Panc1 (cell line): ENCODE measurements at places on chromosomes 2 and 18.

GRCh38 chr2:164779383-164780057 is 62.1 kb downstream of the COBLL1 start:
- DNase-seq: no peak

- no peak for DNase-seq
Observed at GRCh38 chr2:32990556-32990955, 43.8 kb downstream of the LTBP1 start.

- DNase-seq: no peak
Observed at GRCh38 chr2:81981585-81981984, 1677.0 kb upstream of the LRRTM1 start.

DNA sequence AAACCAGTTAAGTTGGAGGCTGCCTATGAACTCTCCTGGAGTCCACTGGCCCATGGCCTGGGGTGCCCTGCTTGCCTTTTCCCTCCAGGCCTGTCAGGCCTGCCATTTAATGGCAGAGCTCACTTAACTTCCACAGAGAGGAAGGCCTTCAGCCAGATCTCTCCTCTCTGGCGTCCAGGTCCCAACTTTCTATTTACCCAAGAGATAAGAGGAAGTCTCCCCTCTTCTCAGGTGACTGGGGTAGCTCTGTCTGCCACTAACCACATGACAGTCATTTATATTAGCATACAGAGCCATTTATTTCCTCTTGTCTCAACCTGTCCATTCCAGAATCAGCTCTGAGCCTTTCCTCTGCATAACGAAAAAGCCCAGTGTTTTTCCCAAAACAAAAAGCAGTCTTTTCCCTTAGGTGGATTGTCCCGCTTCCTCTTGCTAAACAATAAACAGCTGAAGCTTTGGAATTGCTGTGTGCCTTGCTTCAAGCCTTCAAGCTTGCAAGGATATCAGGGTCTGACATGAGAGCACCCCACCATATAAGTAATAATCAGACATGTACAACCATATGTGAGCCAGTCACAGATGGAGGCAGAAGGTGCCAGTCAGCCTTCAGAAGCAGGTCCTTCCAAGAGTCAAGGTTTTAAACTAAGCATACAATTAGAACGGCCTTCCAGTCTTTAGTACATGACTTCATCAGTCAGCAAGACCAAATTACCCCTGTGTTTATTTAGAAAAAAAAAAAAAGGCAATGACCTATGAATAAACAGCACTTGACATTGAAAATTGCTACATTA is 71.2 kb upstream of the STPG4 start:
- DNase-seq: no peak

DNA sequence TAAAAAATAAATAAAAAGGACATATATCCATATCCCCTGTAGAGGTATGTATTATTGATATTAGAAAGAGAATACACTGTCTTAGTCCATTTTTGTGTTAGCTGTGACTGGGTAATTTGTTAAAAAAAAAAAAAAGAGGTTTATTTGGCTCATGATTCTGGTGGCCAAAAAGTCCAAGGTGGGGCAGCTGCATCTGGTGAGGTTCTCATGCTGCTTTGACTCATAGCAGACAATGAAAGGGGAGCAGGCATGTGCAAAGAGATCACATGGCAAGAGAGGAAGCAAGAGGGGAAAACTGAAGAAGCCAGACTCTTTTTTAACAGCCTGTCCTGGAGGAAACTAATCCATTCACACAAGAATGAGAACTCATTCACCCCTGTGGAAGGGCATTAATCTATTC is 101.6 kb upstream of the MAP4K3 start:
- DNase-seq: no peak

DNA sequence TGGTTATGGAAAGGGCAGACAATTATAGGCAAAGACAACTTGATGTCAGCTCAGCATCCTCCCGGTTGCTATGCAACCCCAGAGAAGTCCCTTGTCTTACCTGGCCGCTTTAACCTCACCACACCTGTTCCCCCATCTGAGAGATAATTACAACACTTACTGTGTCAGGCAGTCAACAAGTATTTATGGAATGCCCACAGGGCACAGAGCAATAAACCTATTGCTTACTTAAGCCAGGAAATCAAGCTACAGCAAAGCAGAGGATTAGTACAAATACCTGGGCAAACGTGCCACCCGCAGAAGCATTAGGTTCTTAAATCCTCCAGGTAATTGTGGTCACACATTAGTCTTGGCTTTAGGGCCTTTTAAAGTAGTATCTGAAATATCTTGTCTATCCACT is 320.4 kb upstream of the REV1 start:
- DNase-seq: no peak

GRCh38 chr18:76456018-76456750 is 38.9 kb downstream of the ZNF516 start:
- DNase-seq: no peak

DNA sequence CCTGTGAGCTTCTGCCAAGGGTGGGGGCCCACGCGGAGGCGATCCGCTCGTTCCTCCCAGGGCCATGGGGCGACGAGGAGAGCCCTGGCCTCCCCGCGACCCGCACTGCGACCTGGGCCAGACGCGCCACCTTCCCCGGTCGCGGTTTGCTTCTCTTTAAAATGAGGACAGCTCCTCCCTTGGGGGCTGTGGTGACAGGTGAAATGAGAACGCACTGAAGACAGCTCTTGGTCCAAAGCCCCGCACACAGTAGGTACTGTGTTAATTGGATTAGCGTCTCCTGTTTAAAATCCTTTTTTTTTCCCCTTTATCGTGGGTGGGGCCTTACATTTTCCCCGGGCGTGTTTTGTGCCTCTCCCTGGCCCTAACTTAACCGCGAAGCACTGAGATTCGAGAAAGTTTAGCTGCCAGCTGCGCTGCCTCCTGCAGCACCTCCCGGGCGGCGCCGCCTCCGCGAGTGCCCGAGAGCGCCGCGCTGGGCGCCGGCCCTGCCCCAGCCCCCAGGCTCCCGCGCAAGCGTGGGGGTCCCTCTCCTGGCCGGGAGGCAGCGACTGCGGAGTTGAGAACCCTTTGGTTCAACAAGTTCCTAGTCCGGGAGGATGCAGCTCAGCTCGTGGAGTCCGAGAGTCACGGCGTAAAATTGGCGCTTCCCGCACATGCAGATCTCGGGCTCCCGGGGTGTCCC is 1.1 kb downstream of the HPCAL1 start:
- DNase-seq: no peak

DNA sequence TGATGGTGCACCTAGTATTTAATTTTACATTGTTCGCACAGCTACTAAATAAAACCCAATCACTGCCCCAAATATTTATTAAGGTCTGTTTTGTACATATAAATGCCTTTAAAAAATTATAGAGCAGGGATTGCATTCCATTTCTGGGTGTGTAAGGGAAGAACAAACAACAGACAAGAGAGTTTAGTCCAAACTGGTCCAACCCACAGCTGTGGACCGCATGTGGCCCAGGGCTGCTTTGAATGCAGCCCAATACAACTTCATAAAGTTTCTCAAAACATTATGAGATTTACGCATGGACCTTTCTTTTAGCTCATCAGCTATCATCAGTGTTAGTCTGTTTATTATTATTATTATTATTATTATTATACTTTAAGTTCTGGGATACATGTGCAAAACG is 114.8 kb upstream of the LRATD1 start:
- DNase-seq: no peak

- DNase-seq: no peak
Observed at GRCh38 chr2:54757500-54757899, 34.0 kb downstream of the EML6 start.
